ENCODE measurements at places on chromosomes 6 and 20.

- DNase-seq = no peak
Measured at GRCh38 chr20:1805161-1805581, 90.0 kb upstream of the SIRPA start.

GRCh38 chr6:71879016-71879415 is 7.3 kb upstream of the RIMS1 start:
- peak; percentile 63 for DNase-seq

DNA sequence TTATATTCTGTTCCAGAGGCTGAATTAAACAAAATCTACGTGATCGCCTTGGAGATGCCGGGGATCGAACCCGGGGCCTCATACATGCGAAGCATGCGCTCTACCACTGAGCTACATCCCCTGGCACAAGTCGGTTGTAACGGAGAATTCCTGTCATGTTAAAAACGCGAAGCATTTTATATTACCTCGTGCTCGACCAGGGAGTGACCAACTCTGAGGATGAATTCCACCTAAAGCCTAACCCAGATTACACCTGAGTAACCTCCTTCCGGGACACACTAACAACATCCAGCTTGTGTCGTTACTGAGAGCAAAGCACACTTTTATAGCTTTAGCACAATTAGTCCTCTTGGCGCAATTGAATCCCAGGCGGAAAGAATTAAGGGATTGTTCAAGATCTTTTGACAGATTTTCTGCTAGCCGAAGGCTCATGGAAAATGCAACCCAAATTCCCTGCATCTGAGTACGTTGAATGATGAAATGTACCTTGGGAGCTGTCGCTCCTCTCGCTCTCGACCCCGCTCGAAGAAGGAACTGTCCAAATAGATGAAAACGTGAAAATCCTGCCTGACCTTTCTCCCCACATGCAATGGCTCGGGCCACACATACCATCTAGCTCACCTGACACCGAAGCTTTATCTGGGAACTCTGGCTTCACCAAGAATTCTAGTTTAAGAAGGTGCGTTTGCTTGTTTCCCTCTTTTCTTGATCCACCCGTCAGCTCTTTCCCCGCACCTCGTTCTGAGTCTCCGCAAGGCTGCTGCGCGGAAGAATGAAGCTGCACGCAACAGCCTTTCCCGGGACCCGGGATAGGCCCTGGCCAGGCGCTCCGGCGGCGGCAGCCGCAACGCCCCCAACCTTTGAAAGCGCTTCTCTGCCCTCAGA is 148.3 kb downstream of the GPX5 start:
- peak; percentile 71 for DNase-seq

GRCh38 chr6:14981960-14982359 is 263.9 kb upstream of the JARID2 start:
- no peak for DNase-seq

DNA sequence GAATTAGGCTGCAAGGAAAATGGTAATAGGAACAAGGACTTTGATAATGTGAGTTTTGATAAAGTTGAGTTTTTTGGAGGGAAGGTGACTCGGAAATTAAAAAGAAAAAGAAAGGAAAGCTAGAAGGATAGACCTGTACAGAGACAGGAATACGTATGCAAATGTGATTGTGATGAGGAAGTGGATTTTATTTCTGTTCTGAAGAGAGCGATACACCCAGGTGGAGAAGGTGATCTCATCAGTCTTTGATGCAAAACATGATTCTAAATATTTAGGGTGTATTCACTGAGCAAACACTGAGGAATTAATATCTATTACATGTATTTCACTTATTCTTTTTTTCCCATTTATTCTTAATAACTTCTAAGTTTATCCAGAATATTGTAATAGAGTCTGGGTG is 9.2 kb upstream of the PLEKHG1 start:
- no peak for DNase-seq

- no peak for DNase-seq
Measured at GRCh38 chr20:57651881-57652605, 31.8 kb upstream of the ZBP1 start.

DNA sequence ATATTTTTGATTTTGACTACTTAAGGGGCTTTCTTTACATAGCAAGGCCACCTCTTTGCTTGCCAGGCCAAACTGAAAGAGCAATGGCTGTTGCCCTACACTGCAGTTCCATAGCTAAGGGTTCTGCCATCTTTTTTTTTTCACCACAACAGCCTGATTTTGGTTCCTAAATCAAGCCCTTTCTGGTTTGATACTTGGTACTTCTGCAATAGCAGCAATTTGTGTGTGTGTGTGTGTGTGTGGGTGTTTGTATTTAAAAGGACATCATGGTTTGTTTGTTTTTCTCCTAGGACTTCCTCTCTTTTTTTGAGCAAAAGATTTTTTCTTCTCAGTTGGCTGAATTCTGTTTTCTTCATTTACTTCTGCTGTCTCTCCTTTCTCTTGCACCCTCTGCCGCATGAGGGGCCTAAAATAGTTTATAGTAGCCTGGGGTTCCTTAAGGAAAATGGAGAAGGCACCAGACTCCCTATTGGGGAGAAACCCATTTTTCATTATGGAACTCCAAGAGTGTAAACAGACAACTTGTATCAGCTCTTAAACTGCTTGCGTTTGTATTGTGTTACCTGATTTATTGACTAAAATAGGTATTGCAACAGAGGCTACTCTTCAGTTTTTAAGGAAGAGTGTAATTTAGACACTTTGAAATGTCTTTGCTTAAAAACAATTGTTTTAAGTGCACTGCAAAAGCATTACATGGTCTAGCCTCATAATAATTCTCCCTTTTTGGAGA is 12.2 kb upstream of the GCLC start:
- DNase-seq = no peak
